Renal cortex interstitium (tissue), 15 donors: ENCODE measurements at places on chromosomes 2 and 18.

DNA sequence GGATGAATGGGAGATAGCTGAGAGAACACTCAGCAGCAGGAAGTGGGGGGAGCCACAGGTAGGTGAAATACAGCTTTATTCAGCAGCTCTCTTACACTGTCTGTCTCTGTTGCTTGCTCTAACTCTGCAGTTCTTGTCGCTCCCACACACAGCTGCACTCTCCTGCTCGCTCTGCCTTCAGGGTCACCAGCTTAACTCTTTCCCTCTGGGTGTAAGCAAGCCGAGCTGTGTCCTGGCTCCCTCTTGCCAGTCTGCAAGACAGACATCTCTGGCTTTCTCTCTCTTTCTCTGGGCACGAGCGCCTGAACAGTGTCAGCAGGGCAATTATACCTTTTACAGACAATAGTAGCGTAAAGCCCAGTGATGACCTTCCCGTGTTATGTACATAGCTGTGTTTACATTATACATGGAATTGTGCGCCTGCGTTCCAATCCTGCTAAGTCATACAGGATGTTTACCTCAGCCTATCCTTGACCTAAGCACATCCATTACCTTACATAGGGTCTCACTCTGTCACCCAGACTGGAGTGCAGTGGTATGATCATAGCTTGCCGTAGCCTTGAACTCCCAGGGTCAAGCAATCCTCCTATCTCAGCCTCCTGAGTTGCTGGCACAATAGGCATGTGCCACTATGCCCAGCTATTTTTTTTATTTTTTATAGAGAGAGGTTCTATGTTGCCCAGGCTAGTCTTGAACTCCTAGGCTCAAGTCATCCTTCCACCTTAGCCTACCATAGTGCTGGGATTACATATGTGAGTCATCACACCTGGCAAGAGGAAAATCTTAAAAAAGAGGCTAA, 57.8 kb upstream of the CHN1 start:
- no peak for DNase-seq

DNA sequence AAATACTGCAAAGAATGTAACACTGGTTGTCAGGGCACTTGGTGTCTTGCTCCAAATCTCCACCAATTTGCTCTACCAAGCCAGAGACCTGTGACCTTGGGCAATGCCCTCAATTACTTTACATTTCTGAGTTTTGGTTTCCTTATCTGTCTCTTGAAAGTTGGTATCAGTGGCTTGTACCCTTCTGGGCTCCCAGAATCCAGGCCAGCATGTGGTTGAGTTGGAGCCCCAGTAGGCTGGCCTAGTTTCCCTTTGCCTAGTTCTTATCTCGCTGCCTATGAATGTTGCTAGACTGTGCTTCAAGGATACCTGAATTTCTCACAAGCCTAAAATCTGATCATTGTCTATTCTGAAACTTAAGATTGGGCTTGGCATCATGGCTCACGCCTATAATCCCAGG, 26.6 kb downstream of the MEP1B start:
- no peak for DNase-seq

DNA sequence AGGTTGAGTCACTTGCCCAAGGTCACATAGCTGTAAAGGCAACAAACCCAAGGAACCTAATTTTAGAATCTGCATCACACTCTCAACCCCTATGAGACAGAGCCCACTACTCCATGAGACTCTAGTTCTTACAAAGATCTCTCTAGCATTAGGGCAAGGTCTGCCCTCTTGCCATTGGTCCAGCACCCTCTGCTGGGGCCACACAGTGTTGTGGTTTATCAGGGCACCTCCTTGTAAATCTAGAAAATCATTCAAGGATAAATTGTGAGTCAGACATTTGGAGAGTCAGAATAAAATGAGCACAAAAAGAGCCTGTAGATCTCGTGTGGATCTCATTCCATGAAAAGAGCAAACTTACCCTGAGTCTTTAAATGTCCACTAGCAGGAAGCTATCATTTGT, 91.2 kb downstream of the SLC8A1 start:
- no peak for DNase-seq

GRCh38 chr2:238080518-238080917, 19.6 kb upstream of the ESPNL start:
- no peak for DNase-seq

DNA sequence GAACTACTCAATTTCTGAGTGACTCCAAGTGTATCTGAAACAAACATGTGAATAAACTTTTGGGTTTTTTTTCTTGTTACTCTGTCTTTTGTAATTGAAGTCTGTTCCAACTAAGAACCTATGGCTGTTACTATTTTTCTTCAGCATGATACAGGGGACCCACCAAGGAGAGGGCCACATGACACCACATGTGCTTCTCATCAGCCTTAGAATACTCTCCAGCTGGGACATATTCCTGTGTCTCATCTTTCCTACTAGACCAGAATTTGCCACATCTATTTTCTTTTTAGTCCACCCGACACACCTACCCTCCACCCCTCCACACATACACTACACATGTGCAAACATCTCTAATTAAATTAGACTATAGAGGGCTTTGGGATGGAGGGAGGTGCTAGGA, 191.7 kb upstream of the NDUFV2 start:
- no peak for DNase-seq

- DNase-seq, result peak; percentile 4
These were observed 51.5 kb upstream of the DCC start for GRCh38 chr18:52288403-52289004.

DNA sequence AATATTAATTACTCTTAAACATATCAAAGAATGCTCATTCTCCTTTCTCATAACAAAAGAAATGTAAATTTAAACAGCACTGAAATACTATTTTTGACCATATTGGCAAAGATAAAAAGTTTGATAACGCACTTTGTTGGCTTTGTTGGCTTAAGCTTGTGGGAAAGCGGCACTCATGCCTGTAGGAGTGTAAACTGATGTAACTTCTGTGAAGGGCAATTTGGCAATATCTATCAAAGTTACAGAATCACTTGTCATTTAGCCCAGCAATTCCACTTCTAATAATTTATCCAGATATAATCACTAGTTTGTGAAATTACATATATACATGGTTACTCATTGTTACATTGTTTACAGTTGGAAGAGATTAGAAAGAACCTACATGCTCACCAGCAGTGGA, 311.8 kb upstream of the STON1 start:
- no peak for DNase-seq

- no peak for DNase-seq
These were observed 46.7 kb upstream of the KCNF1 start for GRCh38 chr2:10864861-10865636.

DNA sequence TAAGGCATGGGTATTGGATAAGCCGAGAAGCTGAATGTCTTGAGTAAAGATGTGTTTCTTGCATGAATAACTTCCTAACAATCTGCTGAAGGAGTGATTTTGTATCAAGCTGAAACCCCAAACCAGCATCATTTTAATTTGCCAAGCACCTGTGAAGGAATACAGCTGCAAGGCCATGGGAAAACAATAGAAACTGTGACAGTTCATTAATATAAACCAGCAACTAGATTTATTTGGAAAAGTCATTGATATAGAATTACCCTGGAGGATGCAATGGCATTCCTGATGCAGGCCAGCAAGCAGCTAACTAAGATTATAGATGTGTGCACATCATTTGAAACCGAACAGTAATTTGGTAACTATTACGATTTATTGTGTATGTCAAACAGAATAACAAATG, 155.7 kb upstream of the TCF4 start:
- DNase-seq, result no peak

DNA sequence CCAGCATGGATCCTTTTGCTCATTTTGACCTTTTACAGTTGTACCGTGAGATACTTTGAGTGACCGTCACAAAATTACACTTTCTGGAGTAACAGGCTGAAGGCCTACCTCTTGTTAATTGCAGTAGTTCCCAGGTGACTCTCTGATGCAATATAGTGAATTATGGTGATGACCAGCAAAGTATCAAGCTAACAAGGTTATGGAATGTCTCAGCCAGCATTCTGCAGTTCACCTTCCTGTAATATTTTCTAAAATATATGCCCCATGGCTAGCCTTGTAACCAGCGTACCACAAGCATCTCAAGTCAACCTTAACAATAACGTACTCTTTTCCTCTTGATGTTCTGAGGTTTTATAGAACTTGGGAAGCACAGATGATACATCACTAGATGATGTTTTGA, 234.7 kb downstream of the LTBP1 start:
- DNase-seq, result no peak

DNA sequence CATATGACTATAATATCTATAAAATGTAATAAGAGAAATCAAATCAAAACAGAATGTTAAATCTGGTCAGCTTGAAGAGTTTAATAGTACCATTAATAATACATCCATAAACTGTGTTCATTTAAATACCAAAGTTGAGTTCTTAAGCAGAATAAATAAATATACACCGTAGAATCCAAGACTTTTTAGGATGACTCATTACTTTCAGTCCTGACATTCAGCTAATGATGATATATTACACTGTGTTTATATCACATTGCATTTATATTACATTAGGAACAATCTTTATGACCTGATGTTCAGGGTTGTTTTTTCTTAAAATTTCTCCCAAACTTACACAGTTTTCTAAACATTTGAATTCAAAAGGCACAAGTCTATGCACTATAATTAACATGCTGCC, 331.3 kb downstream of the SS18 start:
- no peak for DNase-seq

- no peak for DNase-seq
These were observed 259.0 kb upstream of the SALL3 start for GRCh38 chr18:78720456-78721237.

DNA sequence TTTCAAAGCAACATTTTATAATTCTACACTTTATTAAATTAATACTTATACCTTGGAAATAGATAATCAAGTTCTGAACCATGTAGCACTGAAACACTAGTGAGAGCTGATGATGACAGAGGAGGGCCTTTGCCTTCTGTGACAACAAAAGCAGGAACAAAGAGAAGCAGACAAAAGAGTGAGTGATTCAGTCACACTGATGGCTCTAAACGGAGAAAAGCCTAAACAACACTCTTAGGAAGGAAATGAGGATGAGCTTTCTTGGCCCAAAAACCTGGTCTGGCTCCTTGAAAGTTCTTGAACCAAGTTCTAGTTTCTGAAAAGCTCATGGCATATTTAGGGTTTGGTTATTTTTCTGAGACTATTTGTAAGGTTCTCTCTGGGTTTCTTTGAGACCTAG, 271.9 kb downstream of the DPP10 start:
- no peak for DNase-seq

DNA sequence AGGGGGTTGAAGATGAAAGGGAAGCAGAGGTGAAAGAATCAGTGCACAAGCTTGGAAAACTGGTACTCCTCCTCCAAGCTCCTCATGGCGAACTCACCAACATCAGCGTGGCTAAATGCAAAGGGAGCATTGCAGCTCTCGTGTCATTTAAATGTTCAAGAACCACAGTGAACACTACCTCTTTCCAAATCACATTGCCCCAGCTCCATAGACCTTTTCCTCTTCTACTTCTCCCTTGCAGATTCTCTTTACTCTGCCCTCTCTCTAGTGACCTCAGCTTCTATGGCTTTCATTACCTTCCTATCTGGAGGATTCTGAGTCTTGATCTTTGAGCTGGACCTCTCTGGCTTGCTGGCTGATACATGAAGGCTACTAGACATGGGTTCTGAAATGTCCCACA, 14.3 kb downstream of the EPB41L3 start:
- DNase-seq, result no peak

GRCh38 chr2:7792031-7792651, 874.9 kb downstream of the RNF144A start:
- peak; percentile 16 for DNase-seq

GRCh38 chr2:102190430-102191107, 3.7 kb downstream of the IL1RL2 start:
- DNase-seq, result no peak

- no peak for DNase-seq
These were observed 39.4 kb downstream of the BMP10 start for GRCh38 chr2:68831686-68832232.

DNA sequence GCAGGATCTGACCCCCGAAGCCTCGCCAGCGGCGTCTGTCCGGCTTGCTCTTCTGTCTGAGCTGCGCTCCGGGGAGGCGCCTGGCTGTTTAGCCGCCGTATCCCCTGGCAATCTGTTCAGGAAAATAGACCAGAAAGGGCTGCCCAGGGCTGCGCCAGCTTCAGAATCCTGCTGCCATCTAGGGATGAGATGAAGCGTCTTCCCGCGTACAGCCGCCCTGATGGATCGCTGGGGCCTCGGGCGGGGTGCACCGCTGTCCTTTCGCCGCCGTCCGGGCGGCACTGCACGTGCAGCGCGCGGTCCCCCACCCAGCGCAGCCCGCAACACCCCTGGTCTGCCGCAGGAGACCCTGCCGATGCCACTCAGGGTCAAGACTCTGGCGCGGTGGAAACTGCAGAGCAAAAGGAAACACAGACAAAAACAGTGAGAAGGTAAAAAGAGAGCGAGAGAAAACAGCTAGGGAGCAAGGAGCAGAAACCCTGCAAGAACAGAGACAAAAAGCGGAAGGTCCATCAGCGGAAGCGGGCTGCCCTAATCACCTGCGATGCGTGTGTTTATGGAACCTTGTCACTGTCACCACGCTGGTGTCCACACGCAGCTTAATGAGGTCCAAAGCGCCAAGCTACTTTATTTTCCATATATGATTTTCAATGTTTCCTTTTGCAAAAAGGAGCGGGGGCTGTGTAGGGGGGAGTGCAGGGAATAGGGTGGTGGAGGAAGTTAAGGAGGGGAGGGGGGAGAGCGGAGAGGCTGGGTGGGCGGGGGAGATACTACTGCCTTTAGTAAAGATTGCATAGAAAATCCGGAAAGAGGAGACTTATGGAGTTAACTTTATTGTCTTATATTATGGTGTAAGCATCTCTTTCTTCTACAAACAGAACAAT, 2113.3 kb upstream of the PIK3C3 start:
- peak; percentile 67 for DNase-seq

DNA sequence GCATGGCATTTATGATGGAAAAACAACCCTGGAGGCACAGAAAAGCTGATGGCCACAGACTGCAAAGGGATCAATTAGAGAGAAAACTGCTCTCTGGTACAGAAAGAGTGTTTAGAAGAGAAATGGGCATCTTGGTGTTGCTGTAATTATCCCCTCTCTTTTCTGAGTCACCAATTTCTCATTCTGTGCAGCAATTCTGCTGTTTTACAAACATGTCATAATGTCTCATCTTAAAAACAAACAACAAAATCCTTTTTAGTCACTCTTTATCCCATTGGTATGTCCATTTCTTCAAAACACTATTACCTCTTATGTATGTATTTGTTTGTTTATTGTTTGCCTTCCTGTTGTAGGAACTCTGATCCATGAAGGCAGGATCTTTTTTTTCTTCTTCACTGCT, 73.9 kb upstream of the HK2 start:
- DNase-seq, result no peak

GRCh38 chr2:236670235-236670620, 100.6 kb downstream of the ACKR3 start:
- DNase-seq, result no peak

DNA sequence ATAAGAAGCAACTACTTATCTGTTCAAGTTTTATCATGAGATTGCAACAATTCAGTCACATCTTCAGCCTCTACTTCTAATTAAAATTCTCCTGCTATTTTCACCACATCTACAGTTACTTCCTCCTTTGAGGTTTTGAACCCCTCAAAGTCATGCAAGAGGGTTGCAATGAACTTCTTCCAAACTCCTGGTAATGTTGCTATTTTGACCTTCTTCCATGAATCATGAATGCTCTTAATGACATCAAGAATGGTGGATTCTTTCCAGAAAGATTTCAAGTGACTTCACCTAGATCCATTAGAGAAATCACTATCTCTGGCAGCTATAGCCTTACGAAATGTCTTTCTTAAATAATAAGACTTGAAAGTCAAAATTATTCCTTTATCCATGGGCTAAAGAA, 1052.8 kb upstream of the NRXN1 start:
- no peak for DNase-seq
